ENCODE measurements at places on chromosomes 12 and 14.

GRCh38 chr12:105671720-105672119, 341.2 kb downstream of the C12orf75 start:
- no peak for DNase-seq

DNA sequence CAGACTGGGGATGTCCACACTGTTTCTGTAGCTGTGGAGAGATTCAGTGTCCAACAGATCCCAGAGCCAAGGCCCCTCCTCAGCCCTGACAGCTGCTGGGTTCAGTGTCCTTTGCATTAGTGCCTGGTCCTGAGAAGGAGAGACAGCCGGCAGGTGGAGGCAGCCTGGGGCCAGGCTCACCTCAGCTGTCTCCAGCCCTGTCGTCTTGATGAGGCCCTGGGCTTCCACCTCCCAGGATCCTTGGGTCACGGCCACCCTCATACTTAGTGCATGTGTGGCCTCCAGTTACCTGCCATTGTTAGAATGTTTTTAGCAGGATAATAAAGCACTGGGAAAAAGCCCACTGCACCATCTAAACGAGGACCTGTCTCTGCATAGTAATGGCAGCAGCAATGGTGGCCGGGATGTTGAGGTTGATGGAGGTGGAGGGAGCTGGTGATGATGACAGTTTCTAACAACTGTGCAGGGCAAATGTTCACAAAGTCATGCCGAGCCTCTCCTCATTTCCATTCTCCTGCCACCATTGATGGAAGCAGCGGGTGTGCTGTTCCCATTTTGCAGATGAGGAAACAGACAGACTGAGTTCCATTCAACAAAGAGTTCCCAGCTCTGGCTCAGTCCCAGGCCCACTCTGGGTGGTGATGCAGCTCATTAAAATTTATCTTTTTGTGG, 17.7 kb downstream of the ASB2 start:
- no peak for DNase-seq

DNA sequence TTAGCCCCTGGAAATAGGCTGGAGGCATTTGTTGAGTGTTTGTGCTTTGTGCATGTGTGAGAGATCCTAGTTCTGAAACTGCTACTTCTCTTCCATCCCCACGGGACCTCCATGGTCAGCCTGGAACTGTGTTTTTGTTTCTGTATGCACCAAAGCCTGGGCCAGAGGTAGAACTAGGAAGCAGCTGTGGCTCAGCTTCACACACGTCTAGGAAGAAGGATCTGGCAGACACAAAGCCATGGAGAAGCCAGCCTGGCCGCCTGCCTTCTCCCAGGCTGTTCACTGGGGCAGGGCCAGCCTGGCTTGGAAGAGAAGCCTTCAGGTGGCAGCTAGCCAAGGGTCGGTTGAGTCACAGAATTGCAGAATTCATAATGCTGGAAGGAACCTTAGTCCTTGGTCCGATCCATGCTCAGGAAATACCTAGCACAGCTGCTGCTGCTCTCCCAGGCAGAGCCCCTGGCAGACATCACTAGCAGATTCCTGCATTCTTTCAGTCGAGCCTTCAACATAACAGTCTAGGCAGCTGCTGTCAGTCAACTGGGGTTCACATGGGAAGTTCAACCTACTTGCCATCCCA, 27.0 kb downstream of the RIN3 start:
- no peak for DNase-seq

GRCh38 chr12:131856366-131857097, 28.3 kb downstream of the MMP17 start:
- no peak for DNase-seq

GRCh38 chr14:65025818-65026217, 39.1 kb downstream of the FNTB start:
- no peak for DNase-seq

- DNase-seq, result no peak
Observed at GRCh38 chr12:108128221-108129016, 669 bp upstream of the WSCD2 start.

- DNase-seq, result no peak
Observed at GRCh38 chr12:87384226-87384625, 645.0 kb downstream of the C12orf50 start.

GRCh38 chr14:29236401-29236800, 469.8 kb downstream of the FOXG1 start:
- no peak for DNase-seq

DNA sequence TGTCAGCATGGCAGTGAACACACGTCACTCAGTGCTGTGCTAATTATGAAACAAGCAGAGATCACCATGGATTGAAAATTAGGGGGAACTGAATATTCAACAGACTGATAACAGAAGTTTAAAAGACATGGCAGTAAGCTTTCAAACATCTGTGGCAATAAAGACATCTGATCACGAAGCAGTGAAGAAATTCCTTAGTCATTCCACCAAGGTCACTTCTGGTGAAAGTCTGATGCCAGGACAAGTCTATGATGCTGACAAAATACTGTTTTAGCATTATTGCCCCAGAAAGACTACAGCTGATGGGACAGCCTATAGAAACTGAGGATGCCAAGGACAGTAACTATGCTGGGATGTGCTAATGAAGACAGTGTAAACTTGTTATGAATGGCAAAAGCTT, 126.9 kb upstream of the RBM19 start:
- no peak for DNase-seq

DNA sequence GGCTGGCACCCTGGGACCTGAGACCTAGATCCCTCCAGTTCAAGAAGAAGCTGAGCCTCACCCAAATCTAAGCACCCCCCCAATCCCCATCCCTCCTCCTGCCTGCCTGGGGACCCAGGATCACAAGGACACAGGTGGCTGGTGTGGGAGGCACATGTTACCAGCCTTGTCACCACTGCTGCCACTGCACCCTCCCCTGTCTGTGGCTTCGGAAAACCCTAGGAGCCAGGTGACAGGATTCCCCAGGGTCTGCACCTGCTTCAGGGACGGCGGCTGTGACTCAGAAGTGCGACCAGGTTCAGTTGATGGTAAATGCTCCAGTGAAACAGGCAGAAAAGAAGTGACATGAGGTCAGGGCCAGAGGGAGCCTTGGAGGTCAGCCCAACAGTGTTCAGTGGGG, 62.8 kb upstream of the FAM222A start:
- no peak for DNase-seq

GRCh38 chr12:105436636-105437035, 106.1 kb downstream of the C12orf75 start:
- DNase-seq, result no peak

- no peak for DNase-seq
Observed at GRCh38 chr12:131124487-131125280, 171.0 kb downstream of the ADGRD1 start.

- DNase-seq, result no peak
Observed at GRCh38 chr14:52253503-52253902, 14.0 kb upstream of the PTGDR start.

GRCh38 chr14:68655021-68655831, 137.6 kb downstream of the ZFP36L1 start:
- DNase-seq, result no peak

DNA sequence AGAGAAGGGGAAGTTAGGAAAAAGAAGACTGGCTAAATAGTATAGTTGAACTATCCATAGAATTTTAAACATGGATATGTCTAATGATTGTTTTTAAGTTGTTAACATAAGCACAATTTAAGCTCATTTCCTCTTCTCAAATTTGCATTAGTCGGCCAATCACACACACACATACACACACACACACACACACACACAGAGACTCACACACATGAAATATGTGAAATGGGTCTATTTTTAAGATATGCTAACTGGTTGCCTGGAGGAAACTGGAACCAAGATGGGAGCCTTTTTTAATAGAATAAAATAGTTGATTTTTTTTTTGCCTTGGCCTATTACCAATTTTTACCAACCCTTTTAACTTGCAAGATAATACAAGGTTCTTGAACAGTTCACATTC, 24.0 kb upstream of the STYK1 start:
- DNase-seq, result no peak

DNA sequence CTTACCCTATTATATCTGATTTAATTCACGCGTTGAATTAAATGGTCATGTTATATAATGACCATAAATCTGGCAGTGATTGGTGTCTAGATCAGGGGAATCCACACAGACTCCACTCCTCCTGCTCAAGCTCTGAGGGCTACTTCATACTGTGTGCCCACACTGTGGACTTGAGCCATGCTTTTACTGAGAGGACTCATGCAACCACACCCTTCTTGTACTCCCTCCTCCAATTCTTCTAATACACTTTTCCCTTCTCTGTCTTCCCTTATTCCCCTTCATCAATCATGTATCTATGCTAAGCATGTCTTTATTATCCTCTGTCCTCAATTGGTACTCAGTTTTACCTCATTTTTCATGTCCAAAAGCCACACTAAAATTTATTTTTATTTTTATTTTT, 37.7 kb upstream of the LRFN5 start:
- DNase-seq, result no peak

DNA sequence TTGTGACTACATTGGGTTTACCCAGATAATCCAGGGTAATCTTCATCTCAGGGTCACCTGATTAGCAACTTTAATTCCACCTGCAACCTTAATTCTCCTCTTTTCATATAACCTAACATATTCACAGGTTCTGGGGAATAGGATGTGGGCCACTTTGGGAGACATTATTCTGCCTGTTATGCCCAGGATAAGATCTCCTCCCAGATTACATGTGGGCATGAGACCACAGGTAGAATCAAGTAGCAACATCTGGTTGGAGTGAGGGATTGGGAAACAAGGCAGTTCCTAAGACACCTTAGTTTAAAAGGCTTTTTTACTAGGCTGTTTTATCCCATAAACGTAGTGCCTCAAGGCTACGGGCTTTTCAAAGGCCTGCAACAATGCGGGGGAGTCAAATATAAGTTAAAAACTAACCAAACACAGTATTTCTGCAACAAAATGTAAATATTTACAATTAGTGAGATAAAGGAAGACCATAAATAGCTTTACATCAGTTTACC, 181.5 kb downstream of the FOXA1 start:
- DNase-seq, result no peak

GRCh38 chr12:11717519-11717961, 68.1 kb downstream of the ETV6 start:
- DNase-seq, result no peak

DNA sequence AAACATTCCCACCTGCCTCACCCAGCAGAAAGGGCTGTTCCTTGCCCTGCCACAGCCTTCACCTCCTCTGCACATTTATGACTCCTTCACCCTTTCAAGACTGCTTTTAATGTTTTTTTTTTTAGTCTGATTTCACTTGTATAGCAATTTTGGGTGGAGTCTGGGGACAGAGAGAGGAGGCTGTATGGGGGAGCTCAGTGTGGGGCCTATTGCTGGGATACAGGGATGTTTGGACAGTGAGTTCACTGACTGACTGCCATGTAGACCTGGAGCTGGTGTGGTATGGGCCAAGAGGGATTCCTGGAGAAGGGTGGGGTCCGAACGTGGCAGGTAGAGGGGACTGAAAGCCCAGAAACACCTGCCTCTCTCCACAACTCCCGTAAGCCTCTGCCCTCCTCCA, 1.9 kb upstream of the KRT85 start:
- no peak for DNase-seq

DNA sequence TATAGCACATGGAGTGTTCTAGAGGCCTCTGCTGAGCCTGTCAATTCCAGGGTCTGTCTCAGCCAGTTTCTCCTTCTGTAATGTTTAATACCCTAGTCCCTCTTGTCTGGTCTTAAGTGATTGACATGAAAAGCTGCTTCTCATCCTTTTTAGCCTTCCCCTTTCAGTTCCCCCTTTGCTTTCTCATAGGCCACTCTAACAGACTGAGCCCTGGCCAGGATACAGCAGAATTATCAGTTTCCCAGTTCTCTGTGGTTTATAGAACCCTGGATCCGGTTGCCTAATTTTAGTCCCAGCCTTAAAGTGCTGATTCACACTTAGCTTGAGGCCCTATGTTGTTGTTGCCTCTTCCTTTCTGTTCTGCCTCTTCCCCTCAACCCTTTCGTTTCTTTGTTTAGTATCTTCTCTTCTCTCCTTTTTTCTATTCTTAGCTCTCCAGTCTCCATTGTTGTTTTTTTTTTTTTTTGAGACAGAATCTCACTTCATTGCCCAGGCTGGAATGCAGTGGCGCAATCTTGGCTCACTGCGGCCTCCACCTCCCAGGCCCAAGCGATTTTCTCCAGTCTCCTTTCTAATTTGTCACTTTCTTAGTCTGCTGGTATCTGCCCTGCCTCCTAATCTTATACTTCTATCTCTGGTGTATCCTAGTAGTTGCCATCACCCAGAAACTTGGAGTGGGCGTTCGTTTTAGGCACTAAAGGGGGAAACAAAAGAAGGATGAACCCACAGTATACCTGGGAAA, 2.9 kb upstream of the BIN2 start:
- DNase-seq, result peak; percentile 48

DNA sequence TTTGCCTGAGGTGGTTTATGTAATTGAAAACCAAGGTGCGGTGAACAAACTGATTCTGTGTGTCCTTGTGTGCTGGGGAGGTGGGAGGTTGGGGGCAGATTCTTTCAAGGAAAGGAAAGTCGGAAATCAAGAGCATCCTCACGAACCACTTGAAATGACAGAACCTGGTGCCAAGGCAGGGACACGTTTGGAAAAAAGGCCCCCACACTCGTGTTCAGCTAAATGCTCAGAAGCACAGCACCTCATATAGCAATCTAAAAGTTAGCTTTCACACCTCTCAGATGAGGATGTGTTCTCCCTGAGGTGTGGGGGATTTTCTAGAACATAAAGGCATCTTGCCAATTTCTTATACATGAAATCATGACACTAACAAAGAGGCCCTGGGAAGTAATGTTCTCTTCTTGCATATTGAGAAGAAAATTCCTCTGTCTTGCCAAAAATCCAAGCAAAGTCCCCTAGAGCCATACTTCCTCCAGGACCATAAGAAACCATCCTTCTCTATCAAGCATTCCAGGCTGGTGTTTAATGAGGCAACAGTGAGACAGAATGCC, 119.6 kb downstream of the PLXNC1 start:
- DNase-seq, result no peak

GRCh38 chr14:61229475-61229888, 51.7 kb downstream of the TMEM30B start:
- no peak for DNase-seq

GRCh38 chr12:117236456-117237001, 46.3 kb upstream of the FBXO21 start:
- DNase-seq, result peak; percentile 5

DNA sequence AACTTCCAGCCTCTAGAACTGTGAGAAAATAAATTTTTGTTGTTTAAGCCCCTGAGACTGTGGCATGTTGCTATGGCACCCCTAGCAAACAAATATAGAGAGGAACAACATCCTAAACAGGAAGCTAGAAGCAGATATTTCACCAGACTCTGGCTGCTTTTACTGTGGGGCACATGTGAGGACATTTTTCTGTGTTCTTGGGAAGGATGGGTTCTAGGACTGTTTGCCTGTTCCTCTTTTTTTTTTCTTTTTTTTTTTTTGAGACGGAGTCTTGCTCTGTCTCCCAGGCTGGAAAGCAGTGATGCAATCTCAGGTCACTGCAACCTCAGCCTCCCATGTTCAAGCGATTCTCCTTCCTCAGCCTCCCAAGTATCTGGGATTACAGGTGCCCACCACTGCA, 4.2 kb upstream of the HRK start:
- DNase-seq, result no peak

GRCh38 chr14:23450379-23450778, 14.9 kb upstream of the MYH7 start:
- DNase-seq, result no peak

- no peak for DNase-seq
Observed at GRCh38 chr14:96164861-96165490, 39.7 kb upstream of the BDKRB2 start.

All from SK-N-MC (cell line).